ENCODE measurements at places on chromosomes 6 and 20.
A peak's percentile ranks its signal among the peaks of the same experiment; 100 is the strongest.

DNA sequence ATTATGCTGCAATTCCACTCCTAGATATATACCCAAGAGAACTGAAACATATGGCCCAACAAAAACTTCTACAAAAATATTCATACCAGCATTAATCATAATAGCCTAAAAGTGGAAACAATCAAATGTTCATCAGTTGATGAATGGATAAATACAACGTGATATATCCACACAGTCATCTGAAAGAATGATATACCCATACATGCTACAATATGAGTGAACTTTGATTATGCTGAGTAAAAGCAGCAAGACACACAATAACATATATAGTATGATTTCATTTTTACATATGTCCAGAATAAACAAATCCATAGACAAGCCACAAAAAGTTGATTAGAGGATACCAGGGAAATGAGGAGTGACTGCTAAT lies 30.7 kb downstream of the CDK19 start:
- no peak for DNase-seq

- no peak for DNase-seq
Measured at GRCh38 chr6:68633281-68633971, 1.7 kb upstream of the ADGRB3 start.

DNA sequence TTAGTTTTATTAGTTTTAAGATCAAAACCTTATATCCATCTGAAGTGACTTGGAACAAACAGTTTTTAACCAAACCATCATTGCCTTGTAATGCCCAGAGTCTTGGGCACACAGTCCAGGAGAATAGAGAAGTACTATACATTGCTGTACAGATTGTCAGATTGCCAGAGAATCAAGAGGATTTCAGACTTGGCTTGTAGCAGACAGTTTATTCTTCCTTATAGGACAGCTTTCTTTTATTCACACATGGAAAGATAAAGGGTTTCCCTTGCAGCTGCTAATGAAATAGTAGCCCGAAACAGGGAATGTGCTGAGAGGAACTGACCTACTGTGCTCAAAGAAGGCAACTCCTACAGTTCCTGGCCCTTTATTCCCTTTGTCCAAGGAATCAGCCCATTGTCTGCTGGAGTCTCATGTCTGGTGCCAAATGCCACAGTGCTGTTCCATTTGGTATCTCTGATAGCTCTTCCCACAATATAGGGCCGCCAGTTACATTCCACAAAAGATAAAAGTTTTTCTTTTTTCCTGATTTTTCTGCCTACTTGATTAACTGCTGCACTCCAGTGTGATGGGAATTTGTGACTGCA lies 30.6 kb downstream of the DCBLD1 start:
- DNase-seq: no peak

GRCh38 chr20:5046656-5047339 lies 45.5 kb upstream of the SLC23A2 start:
- no peak for DNase-seq

- DNase-seq: no peak
Measured at GRCh38 chr6:88422831-88423230, 256.7 kb upstream of the CNR1 start.

GRCh38 chr6:5785249-5785648 lies 221.5 kb downstream of the NRN1 start:
- no peak for DNase-seq

GRCh38 chr20:34689486-34689885 lies 12.6 kb upstream of the PIGU start:
- peak; percentile 58 for DNase-seq

Data from SJSA1 (cell line).